ENCODE measurements at places on chromosomes 16 and 17.

GRCh38 chr17:38705803-38706504 is 881 bp downstream of the MLLT6 start:
- DNase-seq = no peak

DNA sequence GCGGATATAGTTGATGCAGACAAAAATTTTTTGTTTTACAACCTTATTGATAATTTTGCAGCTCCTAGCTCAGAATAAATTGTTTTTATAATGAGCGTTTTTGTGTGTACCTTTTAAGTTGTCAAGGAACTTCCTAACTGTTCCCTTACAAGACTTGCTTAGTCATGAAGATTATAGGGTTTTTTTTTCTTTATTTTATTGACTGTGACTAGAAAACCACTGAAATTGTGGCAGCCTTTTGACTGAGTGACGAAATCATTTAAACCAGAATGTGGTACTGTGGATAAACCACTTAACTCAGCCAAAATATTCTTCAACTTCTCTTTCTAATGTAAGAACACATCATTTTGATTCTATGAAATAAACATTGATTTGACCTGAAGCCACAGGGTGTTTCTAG is 40.8 kb upstream of the VPS4A start:
- peak; percentile 67 for DNase-seq

- DNase-seq = no peak
Observed at GRCh38 chr16:71461686-71462648, at the start of gene ZNF23. ZNF23 (minus strand) TSS chr16:71462247; CDS start chr16:71456796, 5,451 bp downstream.

GRCh38 chr16:88681709-88682451 is 4.4 kb downstream of the SNAI3 start:
- DNase-seq = no peak

- no peak for DNase-seq
Observed at GRCh38 chr16:81636298-81636993, 142.6 kb upstream of the PLCG2 start.

DNA sequence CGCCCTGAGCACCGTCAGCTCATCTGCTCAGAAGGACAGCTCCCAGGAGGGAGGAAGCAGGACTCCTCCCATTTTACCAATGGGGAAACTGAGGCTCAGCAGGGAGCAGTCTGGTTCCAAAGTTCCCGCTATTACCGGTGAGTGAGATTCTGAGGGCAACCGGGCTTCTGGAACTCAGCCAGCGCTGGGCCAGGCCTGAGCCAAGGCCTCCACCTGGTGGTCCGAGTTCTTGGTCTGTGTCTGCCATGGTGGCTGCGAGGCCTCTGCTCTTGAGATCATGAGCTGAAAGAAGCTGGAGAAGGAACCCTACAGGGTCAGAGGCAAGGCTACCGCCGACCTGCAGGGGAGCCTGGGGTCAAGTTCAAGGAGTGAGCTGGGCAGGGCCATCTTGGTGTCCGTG is 110.8 kb upstream of the GSE1 start:
- no peak for DNase-seq

DNA sequence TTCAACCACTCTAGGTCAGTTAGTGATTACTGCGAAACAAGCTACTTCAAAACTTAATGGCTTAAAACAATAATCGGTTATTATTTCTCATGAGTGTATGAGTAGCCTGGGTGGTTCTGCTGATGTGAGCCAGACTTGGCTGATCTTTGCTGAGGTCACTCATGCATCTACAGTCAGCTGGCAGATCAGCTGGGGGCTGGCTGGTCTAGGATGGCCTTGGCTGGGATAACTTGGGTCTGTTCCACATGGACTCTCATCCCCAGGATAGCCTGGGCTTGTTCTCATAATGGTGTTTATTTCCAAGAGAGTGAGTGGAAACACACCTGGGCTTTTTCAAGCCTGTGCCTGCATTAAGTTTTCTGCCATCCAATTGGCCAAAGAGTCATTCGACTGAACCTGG is 13.0 kb downstream of the CCDC182 start:
- no peak for DNase-seq

- DNase-seq = no peak
Observed at GRCh38 chr17:66645259-66645658, 189.7 kb upstream of the CACNG5 start.

DNA sequence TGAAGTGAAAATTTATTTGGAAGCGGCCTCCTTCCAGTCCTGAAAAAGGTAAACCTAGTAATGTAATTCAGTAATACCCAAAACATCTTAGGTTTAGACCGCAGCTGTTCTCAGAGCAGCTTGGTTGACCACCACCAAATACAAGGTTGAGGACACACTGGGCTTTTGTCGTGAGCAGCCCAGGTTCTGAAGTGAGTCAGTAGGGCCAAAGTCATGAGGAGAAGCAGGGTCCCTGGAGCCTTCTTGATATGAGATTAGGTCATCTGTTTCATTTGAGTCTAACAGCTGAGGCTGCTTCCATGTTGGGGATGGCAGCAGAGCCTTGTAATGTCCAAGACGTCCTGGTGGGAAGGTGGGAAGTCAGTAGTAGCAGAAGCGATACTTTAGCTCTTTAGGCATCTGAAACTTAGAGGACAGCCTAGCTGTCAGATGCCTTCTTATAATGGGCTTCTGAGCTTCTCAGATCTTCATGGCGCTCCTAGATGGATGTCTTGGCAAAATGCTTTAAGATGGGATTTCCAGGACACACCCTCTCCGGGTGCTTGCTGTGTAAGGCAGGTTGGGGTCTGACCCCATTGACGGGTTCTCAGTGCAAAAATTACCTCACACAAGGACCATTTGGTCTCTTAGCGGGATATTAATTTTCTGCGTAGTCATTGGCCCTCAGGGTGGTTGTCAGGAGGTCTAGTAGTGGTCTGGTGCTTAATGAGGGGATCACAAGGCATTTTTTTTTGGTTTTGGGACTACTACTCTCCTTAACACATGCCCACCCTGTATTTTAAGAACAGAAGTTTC is 2.4 kb downstream of the ALKBH5 start:
- DNase-seq = no peak

GRCh38 chr16:585351-585750 is 4.5 kb upstream of the RAB40C start:
- no peak for DNase-seq

DNA sequence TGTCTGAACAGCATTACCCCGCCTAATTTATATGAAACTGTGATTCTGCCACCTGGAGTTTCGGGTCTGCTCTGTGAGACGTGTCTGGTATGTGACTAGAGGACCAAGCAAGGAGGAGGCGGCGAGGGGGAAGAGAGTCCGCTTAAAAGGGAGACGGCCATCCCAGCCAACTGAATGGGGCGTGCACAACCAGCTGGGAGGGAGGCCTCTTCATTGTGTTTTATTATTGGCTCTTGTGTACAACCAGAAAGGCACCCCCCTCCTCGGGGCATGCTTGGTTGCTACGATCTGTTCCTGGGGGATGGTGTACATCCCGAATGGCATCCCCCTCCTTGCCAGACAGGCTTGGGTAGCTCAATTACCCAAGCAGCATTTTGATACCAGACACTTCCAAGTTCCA is 384.5 kb upstream of the SALL1 start:
- DNase-seq = no peak

- no peak for DNase-seq
Observed at GRCh38 chr16:28191364-28191960, 20.3 kb downstream of the XPO6 start.

GRCh38 chr16:27236635-27237218 is 31.8 kb downstream of the NSMCE1 start:
- DNase-seq = no peak

- no peak for DNase-seq
Observed at GRCh38 chr17:79473111-79473875, 137.6 kb downstream of the RBFOX3 start.

GRCh38 chr16:2473999-2474876 is 689 bp upstream of the TBC1D24 start:
- no peak for DNase-seq

DNA sequence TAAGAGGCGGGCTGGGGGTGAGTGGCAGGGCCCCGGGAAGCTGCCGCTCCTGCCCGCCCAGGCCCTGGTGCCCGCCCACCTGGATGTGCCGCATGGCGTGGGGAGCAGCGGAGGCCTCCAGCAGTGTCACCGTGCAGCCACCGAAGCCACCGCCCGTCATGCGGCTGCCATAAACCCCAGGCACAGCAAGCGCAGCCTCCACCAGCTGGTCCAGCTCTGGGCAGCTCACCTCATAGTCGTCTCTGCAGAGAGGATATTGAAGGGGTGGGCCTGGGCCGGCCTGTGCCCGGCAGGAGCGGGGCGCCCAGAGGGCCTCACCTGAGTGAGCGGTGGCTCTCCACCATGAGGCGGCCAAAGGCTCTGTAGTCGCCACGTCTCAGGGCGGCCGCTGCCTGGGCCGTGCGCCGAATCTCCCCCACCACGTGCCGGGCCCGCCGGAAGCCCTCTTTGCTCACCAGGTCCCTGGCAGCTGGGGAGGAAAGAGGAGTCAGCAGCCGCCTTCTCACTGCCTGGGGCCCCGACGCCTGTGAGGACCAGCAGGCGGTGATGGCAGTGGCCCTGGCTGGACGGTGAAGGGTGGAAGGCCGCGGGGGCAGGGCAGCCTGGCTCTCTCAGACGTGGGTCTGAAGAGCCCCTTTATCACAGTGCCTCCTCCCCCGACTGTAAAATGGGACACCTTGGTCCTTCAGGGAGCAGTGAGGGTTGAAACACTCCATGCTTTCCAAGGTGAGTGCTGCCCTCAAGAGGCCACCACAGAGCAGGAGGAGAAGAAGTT is 6.7 kb downstream of the GALK1 start:
- DNase-seq = no peak

GRCh38 chr16:86019446-86020047 is 120.6 kb downstream of the IRF8 start:
- no peak for DNase-seq

- peak; percentile 10 for DNase-seq
Observed at GRCh38 chr17:41223821-41224220, 2.6 kb upstream of the KRTAP9-2 start.

GRCh38 chr17:63985387-63986140 is 12.6 kb upstream of the PRR29 start:
- DNase-seq = no peak
